Hematopoietic multipotent progenitor cell treated with erythropoietin and hydrocortisone succinate and interleukin-3 and kit ligand, for 15 days (in vitro differentiated cells): ENCODE measurements at places on chromosomes 16 and 17.

DNA sequence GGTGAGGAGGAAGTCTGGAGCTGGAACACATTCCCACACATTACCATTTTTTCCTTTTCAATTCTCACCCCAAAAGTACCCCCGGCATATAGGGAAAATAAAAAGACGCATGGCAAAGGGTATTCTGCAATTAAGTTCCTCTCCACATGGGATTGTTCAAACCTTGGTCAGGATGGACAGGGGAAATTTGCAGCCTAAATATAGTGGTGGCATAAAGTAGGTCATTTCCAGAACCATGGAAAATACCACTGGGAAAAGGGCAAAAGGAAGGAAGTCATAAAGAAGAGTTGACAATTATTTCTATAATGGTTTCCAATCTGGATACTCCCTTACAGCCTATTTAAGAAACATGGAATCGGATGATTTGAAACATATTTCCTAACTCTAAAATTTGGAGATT lies 135.8 kb downstream of the STX8 start:
- DNase-seq = no peak

DNA sequence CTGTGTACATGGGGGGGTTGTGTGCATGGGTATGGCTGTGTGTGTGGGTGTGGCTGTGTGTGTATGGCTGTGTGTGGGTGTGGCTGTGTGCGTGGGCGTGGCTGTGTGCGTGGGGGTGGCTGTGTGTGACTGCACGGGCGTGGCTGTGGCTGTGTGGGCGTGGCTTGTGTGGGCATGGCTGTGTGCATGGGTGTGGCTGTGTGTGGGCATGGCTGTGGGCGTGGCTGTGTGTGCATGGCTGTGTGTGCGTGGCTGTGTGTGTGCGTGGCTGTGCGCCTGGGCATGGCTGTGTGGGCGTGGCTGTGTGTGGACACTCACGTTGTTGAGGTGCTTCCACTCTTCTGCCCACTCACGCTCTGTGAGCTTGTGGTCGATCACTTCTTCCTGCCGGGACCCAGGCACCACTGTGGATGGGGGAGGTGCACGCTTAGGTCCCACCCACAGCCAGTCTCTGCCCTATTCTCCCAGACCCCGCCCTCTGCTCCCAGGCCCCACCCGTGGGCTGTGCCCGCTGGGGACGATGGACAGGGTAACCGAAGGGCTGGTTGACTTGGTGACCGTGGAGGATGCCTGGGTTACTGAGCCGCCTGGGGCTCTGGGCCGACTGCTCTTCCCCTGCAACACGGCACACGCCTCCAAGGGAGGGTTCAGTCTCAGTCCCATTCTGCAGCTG lies 16.0 kb upstream of the PABPN1L start:
- peak; percentile 55 for DNase-seq

DNA sequence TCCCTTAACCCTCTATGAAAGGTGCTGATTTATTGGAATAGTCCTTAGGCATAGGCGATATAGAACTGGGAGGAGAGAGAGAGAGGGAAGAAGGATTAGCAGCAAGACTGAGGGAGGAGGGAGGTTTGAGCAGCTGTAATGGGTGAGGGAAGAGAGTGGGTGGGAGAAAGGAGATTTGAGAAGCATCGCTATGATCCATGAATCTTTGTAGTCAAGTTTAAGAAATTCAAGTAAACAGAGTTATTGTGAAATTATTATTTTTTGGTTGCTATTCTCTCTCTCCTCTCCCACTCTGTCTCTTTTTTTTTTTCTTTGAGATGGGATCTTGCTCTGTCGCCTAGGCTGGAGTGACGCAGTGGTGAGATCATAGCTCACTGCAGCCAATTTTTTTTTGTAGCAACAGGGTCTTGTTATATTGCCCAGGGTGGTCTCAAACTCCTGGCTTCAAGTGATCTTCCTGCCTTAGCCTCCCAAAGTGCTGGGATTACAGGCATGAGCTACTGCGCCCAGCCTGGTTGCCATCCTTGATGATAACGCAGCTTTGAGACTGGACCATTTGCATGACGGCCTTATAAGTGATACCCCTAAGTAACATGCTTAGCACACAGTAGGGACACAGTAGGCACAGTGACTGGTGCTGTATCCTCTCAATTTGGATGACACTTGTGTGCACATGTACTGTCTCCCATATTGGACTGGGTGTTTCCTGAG lies 21.0 kb upstream of the TNS4 start:
- no peak for DNase-seq

DNA sequence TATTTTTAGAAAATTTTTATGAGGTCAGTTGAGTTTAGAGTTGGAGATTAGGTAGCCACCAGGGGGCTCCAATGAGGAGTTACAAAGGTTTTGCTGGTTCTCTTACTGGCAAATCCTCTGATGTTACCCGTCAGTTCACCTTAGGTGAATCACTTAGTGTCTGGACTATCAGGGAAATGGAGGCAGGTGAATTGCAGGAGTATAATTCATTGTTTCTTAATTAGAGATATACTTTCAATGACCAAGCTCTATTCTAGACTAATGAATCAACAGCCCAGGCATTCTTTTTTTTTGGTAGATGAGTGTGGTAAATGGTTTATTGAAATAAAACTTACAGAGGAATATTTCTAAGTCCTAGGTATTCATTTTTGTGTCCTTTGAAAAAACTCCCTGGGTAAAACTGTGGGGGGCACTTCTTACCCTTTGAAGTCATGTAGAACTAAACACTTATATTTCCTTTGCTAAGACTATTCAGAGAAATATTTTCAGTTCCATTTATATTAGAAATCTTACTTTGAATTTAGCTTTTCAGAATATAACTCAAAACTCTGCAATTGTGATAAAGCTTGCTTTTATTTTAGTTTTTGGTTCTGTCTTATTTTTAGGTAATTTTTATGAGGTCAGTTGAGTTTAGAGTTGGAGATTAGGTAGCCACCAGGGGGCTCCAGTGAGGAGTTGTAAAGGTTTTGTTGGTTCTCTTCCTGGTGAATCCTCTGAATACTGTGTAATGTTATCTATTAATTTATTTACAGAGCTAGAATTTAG lies 17.7 kb downstream of the PSMD11 start:
- peak; percentile 72 for DNase-seq

GRCh38 chr16:85084841-85085510 lies 27.3 kb downstream of the CIBAR2 start:
- no peak for DNase-seq

- no peak for DNase-seq
Measured at GRCh38 chr17:76586741-76587487, 1.3 kb upstream of the ST6GALNAC2 start.

GRCh38 chr17:43871946-43872690 lies 25.1 kb downstream of the CD300LG start:
- DNase-seq = no peak

DNA sequence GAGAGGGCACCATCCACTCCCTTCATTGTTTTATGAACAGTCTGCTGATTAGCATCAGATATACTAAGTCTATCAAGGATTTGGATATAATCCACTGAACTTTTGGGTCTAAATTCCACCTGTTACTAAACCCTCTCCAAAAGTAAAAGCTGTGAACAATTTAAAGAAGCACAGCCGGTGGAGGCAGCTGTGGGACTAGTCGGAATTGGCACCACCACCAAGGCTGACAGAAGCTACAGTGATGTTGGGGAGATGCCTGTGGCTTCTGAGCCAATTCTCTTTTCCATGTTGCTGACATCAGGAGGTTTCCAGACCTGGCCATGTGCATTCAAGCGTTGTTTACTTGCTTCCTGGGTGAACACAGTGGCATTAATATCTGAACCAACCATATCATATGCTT lies 679.0 kb upstream of the CA10 start:
- DNase-seq = no peak

- DNase-seq = peak; percentile 23
Measured at GRCh38 chr17:75783803-75784472, 668 bp upstream of the UNK start.

- DNase-seq = no peak
Measured at GRCh38 chr17:8320990-8321389, 10.9 kb downstream of the ARHGEF15 start.

DNA sequence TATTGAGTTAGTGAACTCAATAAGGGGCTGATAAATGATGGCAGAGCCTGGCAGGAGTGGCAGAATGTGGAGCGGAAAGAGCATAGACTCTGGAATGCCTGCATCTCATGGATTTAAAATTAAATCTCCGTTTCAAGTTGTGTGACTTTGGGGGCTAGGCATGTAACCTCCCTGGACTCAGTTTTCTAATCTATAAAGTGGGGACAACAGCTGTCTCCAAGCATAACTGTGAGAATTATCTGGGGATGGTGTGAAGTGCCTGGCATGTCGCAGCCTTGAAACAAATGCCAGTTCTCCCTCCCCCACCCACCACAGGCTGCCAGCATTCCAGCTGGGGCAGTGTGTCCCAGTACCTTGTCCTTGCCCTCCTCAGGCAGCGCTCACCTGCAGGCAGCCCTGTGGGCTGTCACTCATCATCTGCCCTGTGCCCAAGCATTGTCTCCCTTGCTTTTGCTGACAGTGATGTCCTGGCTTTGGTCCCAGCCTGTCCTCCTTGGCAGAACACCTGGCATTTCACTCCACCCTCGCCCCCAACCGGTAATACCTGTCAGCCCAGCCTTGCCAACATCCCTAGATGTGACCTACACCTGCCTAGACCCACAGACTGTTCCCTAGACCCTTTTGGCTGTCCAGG lies 129.6 kb downstream of the MRM1 start:
- no peak for DNase-seq

DNA sequence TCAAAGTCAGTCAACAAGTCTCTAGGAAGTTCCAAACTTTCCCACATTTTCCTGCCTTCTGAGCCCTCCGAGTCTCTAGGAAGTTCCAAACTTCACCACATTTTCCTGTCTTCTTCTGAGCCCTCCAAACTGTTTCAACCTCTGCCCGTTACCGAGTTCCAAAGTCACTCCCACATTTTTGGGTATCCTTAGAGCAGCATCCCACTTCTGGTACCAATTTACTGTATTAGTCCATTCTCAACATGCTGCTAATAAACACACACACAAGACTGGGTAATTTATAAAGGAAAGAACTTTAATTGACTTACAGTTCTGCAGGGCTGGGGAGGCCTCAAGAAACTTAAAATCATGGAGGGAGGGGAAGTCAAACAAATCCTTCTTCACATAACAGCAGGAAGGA lies 169.0 kb upstream of the HS3ST3A1 start:
- no peak for DNase-seq

DNA sequence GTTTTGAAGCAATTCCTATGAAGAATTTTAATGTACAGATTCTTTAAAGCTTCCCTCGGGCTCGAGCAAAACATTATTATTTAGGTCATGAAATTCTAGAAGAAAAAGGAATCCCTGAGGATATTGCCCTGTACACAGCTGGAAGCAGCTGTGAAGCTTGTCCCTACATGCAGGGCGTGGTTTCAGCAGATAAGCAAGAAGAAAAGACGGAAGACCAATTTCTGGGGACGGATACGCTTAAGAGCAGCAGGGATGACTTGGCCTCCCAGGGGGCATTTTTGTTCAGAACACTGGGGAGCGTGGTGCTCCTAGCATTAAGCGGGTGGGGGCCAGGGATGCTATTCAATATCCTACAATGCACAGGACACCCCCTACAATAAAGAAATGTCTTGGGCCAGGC lies 34.3 kb downstream of the LITAF start:
- DNase-seq = no peak

GRCh38 chr17:57735230-57735629 lies 9.9 kb downstream of the CCDC182 start:
- DNase-seq = no peak

DNA sequence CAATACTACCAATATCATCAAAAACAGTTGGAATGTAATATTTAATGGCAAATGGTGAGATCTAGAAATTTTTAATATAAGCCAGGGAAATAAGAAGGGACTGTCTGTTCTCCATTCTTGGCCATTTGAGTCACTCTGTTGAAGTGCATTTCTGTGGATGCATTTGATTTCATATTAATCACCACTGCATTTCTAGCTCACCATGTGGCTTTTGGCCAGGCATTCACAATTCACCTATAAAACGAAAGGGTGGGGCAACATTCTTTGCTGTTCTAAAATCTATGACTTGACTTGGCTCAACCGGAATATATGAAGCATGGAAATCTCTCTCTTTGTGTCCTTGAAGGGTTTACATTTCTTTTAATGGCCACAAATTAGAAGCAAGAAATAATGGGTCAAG lies 483.0 kb downstream of the SLC39A11 start:
- no peak for DNase-seq

DNA sequence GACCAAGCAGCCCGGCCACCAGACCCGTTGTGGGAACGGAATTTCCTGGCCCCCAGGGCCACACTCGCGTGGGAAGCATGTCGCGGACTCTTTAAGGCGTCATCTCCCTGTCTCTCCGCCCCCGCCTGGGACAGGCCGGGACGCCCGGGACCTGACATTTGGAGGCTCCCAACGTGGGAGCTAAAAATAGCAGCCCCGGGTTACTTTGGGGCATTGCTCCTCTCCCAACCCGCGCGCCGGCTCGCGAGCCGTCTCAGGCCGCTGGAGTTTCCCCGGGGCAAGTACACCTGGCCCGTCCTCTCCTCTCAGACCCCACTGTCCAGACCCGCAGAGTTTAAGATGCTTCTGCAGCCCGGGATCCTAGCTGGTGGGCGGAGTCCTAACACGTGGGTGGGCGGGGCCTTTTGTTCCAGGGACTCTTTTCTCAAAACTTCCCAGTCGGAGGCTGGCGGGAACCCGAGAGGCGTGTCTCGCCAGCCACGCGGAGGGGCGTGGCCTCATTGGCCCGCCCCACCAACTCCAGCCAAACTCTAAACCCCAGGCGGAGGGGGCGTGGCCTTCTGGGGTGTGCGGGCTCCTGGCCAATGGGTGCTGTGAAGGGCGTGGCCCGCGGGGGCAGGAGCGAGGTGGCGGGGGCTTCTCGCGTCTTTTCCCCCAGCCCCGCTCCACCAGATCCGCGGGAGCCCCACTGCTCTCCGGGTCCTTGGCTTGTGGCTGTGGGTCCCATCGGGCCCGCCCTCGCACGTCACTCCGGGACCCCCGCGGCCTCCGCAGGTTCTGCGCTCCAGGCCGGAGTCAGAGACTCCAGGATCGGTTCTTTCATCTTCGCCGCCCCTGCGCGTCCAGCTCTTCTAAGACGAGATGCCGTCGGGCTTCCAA lies at the start of gene SLC2A4:
Gene SLC2A4 (plus strand): TSS at position 645 of the 879 bp plus-strand sequence. CDS start 217 bp downstream, at position 862.
- peak; percentile 98 for DNase-seq

DNA sequence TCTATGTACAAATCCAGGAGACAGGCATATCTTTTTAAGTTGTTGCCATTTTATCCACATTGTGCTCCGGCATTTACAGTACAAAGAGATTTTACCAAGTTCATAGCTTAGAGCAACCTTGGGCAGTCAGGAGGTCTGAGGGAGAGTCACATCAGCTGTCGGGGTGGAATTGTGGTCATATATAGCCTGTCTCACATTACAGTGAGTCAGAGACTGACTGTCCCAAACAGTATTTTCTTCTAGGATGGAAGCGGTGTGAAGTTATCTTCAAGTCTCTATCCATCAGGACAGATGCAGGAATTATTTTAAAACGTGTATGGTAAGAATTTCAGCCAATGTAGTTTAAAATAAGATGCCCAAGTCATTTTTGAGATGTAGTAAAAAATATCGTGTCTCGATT lies 53.0 kb downstream of the GPRC5B start:
- DNase-seq = no peak
